ENCODE measurements at places on chromosomes 16 and 17.

DNA sequence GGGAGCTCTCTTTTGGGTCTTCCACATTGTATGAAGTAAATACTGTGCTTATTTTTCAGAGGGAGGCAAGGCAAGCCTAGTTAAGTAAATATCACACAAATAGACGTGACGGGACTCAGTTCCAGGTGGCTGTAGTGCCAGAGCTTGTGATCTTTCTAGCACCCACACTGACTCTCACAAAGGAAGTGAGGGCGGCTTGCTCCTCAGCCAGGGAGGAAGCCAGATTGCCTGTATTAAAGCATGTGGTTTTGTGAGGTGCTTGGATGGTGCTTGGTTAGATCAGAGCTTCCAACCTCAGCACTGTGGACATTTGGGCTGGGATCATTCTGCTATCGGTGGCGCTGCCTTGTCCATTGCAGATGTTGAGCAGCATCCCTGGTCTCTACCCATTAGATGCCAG is 80.1 kb downstream of the VAT1L start:
- no peak for DNase-seq

GRCh38 chr17:48577330-48577945 is 712 bp downstream of the HOXB4 start:
- no peak for DNase-seq

DNA sequence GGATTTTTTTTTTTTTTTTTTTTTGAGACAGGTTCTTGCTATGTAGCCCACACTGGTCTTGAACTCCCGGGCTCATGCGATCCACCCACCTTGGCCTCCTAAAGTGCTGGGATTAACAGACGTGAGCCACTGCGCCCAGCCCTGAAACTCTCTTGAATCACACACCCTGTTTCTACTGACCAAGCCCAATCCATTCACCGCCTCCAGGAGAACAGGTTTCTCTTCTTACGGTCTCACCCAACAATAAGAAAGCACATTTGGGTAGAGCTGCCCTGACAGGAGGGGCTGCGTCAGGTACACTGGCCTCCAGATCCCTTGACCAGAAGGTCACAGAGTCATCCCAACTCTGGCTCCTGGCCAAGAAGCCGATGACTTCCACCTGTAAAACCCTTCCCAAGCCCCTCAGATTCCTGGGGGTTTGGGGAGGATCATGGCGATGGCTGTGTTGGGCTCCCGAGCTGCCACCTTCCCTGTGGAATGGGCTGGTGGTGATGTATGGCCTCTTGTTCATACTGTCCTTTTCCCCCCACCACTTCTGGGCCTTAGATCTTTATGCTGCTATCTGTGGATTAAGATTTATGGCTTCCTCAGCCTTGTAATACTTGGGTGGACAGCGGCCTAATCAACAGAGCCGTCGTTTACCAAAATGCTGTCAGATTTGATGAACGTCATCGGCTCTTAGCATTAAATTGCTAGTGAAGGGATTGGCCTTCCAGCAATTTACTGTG is 89.1 kb downstream of the KATNIP start:
- DNase-seq, result no peak

GRCh38 chr16:83348991-83349390 is 458.8 kb upstream of the HSBP1 start:
- DNase-seq, result no peak

DNA sequence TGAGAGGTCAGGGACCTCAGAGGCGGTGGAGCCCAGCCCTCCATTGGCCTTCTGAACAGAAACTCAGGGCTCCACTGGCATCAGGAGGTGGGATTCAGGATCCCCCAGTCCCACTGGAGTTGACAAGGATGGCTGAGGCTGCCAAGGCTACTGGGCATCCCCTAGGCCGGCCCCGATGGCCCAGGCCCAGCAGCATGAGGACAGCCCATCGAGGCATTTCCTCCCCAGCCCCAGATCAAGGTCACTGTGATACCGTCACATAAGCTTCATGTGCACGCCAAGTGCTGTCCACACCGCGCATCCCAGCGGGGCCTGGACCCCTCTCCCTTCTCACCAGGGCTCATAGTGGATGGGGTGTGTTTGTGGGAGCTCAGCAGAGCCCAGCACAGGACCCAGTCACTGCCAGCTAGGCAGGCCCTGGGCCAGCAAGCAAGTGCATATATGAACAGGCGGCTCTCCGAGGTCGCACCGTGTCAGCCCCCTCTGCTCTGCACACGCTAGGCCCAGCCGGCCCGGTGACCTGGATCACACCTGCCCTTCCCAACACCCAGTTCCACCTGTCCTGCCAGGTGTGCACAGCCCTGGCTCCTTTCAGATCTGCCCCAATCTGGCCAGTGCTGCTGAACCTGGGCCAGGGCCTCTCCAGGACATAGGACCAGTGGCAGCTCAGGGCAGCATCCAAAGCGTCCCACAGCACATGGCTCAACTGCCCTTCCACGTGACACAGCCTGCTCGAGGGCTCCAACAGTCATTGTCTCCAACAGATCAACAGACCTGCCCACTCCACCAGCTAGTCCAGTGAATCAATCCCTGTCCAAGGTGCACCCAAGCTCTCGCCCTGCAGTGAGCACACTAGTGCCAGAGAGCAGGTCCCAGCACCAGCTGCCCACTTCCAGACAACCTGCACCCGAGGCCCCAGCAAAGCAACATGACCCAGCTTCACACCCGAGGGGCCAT is 32.8 kb upstream of the RASD1 start:
- DNase-seq, result no peak

GRCh38 chr16:68447653-68448359 is 502 bp downstream of the SMPD3 start:
- DNase-seq, result peak; percentile 9

DNA sequence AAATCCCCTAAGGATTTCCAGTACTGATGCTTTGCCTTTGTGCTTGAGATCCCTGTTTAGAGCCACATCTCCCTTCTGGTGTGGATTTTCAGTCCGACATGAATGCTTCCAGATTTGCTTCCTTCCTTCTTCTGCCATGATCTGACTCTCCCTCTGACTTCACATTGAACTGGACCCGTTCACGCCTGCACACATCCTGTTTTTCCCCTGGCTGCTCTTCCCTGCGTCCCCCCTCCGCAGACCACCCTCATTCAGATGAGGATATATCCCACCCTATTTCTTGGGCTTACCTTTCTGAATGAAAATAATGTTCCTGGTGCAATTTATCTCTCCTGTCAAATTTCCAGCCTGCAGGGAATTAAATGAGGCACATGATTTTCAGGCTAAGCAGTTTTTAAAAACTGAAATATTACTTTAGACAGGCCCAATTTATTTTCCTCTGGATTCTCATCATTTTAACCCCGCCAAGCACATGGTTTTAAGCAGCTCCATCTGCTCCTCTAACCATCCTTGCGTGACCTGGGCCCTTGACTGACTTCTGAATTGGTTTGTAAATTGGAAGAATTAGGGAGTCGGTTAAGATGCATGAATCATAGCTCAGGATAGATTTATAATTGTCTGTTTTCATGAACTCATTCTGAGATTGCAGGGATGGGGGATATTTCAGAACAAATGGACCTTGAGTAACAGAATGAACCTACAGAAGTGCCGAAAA is 59.2 kb downstream of the BMERB1 start:
- no peak for DNase-seq

- peak; percentile 94 for DNase-seq
Observed at GRCh38 chr17:57170866-57171265, 85.5 kb upstream of the MSI2 start.

GRCh38 chr17:81534157-81535006 is 6.2 kb downstream of the FSCN2 start:
- DNase-seq, result peak; percentile 47

- no peak for DNase-seq
Observed at GRCh38 chr17:64102627-64103390, 27.1 kb downstream of the ERN1 start.

DNA sequence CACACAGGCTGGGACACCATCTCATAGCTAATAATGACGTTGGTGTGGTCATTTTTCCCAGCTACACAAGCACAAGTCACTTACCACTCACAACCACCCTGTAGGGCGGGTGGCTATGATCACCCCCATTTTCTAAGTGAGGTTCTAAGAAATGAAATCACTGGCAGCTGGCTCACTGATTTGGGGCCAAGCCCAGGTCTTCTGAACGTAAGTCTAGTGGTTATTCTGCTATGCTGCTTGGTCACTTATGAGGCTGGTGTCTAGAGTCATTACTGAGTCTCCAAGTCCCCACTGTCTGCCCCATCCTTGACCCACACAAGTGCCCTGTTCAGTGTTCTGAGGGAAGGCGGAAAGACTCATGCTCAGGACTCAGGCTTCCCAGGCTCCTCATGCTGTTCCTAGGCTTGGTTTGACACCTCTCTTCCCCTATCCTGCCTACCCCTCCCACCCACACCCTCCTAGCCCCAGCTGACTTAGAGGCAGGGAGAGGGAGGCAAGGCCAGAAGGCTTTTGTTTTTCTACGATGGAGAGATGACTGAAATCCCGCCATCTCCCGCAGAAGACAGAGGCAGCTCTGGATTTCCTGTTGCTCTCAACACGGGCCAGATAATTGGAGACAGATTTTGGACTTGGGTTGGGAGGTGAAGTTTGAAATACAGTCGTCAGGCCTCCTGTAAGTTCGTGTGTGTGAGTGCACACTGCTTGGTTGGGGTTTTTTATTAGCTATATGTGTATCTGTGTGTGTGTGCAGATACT is 32.2 kb downstream of the FZD2 start:
- DNase-seq, result no peak

DNA sequence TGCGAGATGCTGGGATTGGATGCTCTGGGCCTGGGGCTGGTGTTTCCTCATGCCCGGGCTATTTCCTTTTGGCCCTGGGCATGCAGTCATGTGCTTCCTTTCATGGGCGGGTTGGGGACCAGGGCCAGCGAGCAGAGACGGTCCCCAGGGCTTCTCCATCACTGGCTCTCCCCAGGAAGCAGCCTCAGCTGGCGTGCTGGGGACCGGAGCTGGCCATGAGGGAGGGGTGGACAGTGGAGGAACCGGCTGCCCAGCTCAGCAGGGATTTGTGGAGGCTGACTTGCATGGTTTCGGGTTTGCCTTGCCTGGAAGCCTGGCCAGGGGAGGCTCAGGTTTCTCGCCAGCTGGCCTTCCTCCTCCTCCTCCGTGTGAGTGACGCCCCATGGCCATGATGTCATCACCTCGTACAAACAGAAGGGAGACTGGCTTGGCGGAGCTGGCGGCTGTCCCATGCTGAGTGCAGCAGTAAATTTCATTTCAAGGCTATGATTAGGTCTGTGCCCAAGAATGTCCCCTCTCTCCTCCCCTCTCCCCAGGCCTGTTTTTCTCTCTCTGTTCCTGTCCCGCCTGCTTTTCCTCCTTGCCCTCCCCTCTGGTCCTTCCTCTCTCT is 8.9 kb upstream of the TIMP2 start:
- peak; percentile 93 for DNase-seq

GRCh38 chr16:88685156-88686061 is 898 bp downstream of the SNAI3 start:
- peak; percentile 77 for DNase-seq

DNA sequence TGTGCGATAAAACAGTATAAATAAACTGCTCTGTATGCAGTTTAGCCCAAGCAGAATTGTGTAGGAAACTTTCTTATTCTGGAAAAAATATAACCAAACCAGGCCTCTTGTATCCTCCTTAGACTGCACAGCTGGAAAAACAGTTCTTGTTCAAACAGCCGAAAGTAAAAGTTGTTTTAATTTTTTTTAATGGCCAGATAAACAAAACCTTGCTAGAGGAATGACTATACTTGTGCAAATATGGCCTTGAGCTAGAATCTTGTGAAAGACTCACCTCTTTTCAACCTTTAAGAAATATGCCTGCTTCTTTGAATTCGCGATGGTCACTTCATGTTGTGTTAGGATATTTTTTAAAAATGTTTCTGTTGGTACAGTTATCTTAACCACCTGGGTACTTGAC is 114.5 kb upstream of the MAF start:
- DNase-seq, result no peak

DNA sequence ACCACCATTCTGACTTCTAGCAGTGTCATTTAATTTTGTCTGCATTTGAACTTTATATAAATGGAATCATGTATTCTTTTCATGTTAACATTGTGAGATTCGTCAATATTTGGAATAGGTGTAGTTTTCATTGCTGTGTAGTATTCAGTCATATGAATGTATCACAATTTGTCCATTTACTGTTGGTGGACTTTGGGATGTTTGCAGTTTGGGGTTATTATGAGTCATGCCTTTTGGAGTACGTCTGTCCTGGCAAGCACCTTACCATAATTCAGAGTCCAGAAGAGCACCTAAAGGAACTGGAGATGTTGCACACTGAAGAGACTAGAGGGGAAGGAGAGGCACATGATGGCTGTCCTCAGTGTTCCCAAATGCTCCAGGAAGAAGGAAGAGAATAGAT is 3.1 kb upstream of the PHKG2 start:
- no peak for DNase-seq

DNA sequence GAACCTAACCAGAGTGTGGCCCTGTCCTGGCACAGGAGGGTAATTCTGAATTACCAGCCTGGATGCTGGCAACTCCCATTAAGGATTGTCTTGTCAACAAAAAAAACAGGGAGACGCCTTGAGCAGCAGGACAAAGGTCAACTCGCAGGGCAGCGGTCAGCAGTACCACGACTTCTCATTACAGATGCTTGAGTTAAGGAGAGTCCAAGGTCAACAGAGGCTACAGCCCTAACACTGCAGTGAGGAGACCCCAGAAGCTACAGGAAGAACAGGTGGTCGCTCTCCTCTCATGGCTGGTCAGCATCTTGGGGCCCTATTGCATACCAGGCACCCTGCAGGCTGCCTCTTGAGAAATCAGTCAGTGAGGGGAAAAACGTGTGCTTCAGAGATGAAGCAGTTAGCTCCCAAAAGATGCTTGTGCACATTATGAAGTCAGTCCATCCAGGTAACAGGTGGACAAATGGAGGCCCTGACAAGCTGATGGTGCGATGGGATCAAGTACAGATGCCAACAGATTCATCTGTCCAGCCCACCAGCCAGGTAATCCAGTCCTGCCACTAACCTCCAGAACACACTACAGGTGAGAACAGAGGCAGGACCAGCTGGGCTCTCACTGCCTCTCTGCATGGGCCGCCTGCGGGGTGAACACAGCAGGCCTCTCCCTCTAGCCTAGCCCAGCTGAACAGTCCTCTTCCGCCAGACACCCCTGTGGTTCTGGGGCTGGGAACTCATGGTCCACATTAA is 4.2 kb downstream of the CSNK1D start:
- DNase-seq, result no peak

GRCh38 chr17:38926293-38927070 is 1.1 kb downstream of the LASP1NB start:
- no peak for DNase-seq

DNA sequence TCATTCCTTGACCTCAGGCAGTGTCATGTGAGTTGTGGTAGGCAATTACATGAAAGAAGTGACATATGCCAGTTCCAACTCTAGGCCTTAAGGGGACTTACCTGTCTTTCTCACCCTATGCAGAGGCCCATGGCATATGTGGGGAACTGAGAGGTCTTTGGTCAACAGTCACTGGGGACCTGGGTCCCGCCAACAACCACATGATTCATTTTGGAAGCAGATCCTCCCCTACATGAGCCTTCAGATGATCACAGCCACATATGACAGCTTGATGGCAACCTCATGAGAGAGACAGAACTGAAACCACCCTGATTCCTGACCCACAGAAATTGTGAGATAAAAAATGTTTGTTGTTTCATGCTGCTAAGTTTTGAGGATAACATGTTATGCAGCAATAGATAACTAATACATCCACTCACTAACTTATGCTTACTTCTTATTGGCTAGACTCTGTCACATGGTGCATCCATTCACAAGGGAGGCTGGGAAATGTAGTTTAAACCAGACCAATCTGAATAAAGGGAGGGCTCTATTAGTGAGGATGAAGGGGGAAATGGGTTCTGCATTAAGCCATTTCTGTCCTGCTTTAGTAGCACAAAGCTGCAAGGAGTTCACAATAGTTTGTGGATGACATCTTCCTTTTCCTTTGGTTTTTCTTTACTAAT is 298.2 kb downstream of the HAPSTR1 start:
- DNase-seq, result no peak

Data from RPMI8226 (cell line).